ENCODE measurements at places on chromosomes 7 and 10.

- DNase-seq = no peak
Observed at GRCh38 chr7:118771672-118772071, 547.2 kb downstream of the ANKRD7 start.

DNA sequence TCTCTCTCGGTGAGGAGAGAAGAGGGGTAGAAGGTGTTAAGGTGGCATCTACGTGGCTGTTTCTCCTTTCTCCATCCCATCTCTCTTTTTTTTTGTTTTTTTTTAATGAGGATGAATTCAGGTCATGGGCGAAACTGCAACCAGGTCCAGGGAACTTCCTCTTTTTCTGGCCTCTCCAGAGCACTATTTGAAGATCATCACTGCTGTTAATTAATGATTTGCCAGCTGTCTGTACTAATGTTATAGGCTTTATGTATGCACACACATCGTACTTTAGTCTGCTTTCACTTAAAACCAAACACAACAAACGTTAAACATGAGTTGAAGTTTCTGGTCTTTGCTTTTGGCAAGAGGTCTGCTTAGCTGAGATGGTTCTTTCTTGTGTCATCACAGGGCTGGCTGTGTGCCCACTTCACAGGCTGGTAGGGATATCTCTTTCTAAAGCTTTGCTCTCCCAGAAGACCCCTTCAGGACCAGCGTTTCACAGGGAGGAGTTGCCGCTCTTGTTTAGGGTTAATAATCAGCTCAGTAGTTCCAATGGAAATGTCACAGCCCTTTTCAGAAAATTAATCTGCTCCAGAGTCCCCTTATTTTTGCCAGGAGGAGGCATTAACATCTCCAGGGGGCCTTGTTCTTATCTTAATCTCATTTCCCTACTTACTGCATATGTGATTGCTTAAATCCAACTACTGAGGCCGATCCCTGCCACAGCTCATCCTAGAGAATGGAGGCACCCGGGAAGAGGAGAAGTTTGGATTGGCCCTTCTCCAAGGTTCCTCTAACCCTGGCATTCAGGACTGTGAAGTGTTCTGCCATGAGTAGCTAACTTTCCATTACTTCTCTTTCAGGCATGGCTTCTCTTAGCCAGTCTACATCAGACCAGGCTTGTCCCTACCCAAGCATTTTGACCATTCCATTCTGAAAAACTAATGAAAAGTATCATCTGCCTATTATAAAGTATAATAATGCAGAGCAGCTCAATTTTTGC, 273.9 kb upstream of the NFE2L3 start:
- DNase-seq = no peak

GRCh38 chr7:6012355-6013104, 3.5 kb downstream of the AIMP2 start:
- no peak for DNase-seq

DNA sequence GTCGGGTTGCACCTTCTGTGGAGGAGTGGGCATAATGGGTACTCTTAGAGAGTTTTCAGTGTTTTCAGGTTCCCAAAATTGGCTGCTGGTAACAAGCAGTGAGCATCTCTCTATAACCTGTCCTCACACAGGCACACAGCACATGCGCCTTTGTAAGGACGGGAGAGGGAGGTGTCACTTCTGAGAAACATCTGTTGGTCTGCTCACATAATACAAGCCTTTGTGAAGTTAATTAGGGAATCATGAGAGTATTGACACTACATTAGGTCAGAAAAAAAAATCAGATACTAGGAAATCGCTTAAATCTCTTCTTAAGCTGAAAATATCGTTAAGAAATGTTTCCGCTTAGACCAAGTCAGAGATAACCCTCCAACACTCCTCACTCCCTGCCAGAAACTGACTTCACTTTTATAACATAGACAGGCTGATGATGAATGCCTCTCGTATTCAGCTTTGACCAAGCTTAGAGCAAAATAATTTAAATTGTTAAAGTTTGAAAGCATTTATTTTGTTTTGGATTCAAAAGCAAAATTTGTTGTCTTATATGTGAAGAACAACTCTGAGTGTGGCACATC, 769.7 kb downstream of the TNS3 start:
- DNase-seq = peak; percentile 32
